ENCODE measurements at places on chromosomes 7 and 10. TPM values are rescaled to one million over a fixed set of nuclear protein-coding genes. Genes with fewer than 3 reads are reported as not detected.

The SLC13A1 gene
- total RNA-seq = not detected

The TSPAN12 gene
- 7.6 TPM for total RNA-seq

DNA sequence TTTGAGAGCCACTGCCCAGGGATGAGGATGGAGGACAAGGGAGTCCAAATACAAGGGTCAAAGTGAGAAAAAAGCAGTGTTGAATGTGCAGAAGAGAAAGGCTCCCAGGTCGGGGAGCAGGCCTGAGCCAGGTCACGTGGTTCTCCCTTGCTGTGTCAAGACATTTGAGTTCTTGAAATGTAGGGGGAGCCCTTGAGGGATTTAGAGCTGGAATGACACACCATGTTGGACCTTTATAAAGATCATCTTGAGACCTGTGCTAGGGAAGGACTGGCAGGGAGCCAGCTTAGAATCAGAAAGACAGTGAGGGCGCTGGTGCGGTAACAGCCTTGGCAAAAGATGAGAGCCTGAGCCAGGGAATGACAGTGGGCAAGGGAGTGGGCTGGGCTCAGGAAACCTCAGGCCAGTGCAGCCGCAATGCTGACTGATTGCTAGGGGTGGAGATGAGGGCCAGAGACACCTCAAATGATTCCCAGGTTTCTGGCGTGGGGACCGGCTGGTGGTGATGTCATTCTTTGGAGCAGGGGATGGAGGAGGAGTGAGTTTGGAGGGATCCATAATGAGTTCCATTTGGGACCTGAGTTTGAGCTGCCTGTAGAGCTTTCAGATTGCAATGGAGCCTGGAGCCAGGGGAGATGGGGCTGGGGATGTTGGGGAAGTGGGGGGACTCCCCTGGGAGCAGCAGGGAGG, 120.1 kb downstream of the PTPN20 start:
- peak; percentile 61 for DNase-seq

GRCh38 chr7:156747718-156748117, 107.1 kb downstream of the RNF32 start:
- DNase-seq = no peak

Measured in sciatic nerve (tissue), 2 donors.